ENCODE measurements at places on chromosomes 5 and 9. TPM values are rescaled to one million over a fixed set of nuclear protein-coding genes. Genes with fewer than 3 reads are reported as not detected.

GABRP gene
- not detected for total RNA-seq

- peaks cover 7% of the 10 kb centered on the region for H3K27me3 ChIP-seq
- no peaks in the 10 kb centered on the region for H3K4me1 ChIP-seq
- DNase-seq: no peak
- no peaks in the 10 kb centered on the region for H3K36me3 ChIP-seq
- H3K27ac ChIP-seq: no peak overlapping the region
- no peak overlapping the region for H3K4me3 ChIP-seq
These were observed 130.4 kb downstream of the OLFM1 start for GRCh38 chr9:135217836-135218235.

CDO1 gene
- total RNA-seq: 0.34 TPM

SLC22A4 gene
- total RNA-seq: 1.3 TPM

SPINK1 gene
- total RNA-seq: not detected

DNA sequence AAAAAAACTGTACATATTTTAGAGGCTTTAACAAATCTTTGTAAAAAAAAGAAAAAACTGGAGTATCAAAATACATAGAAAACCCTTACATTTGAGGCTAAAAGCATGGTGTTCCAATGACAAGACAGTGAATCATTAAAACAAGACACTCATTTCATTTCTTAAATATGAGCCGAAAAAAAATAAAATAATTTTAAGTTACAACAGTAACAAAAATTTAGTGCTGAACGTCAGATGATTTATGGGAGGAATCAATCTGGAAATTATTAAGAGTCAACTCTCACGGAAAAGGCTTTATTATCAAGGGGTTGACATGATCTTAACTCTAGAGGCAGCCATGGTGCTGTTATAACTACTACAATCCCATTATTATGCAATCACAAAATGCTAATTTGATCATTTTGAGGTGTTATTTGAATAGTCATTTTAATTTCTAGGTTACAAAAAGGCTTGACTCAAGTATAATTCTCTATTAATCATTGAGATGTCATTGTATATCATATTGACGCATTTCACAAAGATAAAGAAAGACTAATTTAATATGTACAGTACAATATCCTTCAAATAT lies 51.9 kb downstream of the MAPKAP1 start:
- DNase-seq: no peak
- H3K36me3 ChIP-seq: peaks cover 17% of the 10 kb centered on the region
- H3K4me1 ChIP-seq: peaks cover 26% of the 10 kb centered on the region
- no peak overlapping the region for H3K4me3 ChIP-seq
- no peaks in the 10 kb centered on the region for H3K27me3 ChIP-seq

- H3K27me3 ChIP-seq: no peaks in the 10 kb centered on the region
- peak overlapping the region; percentile 68 for H3K4me3 ChIP-seq
- peak; percentile 57 for DNase-seq
- H3K36me3 ChIP-seq: peaks cover 77% of the 10 kb centered on the region
These were observed 9.0 kb downstream of the CD274 start for GRCh38 chr9:5459289-5459829.

- peaks cover 27% of the 10 kb centered on the region for H3K4me1 ChIP-seq
- H3K27me3 ChIP-seq: no peaks in the 10 kb centered on the region
- no peak for DNase-seq
- peaks cover 50% of the 10 kb centered on the region for H3K36me3 ChIP-seq
- no peak overlapping the region for H3K27ac ChIP-seq
These were observed 68.4 kb downstream of the TTC39B start for GRCh38 chr9:15238646-15239045.

DNA sequence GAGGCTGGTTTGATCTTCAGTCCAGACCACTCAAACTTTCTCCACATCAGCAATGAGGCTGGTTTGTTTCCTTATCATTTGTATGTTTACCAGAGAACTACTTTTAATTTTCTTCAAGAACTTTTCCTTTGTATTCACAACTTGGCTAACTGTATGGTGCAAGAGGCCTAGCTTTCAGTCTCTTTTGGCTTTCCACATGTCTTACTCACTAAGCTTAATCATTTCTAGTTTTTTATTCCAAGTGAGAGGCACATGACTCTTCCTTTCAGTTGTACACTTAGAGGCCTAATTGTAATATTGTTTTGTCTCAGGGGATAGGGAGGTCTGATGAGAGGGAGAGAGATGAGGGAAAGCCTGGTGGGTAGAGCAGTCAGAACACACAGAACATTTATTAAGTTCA lies 554.0 kb upstream of the ARRDC3 start:
- H3K27ac ChIP-seq: no peak overlapping the region
- H3K4me1 ChIP-seq: no peaks in the 10 kb centered on the region
- no peak overlapping the region for H3K4me3 ChIP-seq
- no peaks in the 10 kb centered on the region for H3K36me3 ChIP-seq
- no peaks in the 10 kb centered on the region for H3K27me3 ChIP-seq

KCNV2 gene
- not detected for total RNA-seq

DNA sequence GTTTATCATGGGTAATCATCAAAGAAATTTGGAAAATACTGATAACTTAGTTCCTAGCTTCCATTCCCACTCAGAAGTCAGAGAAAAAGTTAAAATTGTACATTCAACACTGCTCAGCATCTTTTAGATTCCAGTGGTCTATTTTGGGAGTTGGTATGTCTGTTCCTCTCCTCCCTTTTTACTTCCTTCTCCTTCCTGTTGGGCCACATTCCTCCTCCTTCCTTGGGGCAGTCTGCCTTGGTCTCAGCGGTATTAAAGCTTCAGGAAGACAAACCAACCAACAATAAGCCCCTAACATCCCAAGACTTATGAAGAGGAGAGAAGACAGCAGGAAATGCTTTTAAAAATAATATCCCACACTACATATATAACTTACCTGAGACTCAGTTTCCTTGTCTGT lies 49.9 kb upstream of the SSBP2 start:
- no peak for DNase-seq
- H3K27ac ChIP-seq: no peak overlapping the region
- peaks cover under 1% of the 10 kb centered on the region for H3K36me3 ChIP-seq
- H3K4me3 ChIP-seq: no peak overlapping the region

GNPDA1 gene
- 55.8 TPM for total RNA-seq

PCDHGA6 gene
- total RNA-seq: 0.10 TPM

DNA sequence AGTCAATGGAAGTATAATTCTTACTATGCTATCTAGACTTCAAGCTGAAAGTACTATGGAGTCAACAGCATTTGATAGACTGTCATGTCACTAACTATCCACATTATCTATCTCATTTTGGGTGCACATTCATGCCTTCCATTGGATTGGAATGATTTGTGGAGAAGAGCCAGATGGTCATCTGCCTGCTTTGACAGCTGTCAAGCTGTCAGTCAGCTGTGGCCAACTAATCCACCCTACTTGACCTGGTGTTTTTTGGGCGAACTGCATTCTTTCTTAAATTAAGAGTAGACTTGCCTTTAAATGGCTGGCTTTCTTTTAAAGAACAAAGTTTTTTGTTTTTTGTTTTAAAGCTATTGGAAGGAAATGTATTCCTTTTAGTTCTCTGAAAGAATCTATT lies 151.5 kb downstream of the DCP2 start:
- no peaks in the 10 kb centered on the region for H3K36me3 ChIP-seq
- H3K4me1 ChIP-seq: no peaks in the 10 kb centered on the region
- no peak for DNase-seq

- H3K4me1 ChIP-seq: peaks cover 10% of the 10 kb centered on the region
- no peak overlapping the region for H3K27ac ChIP-seq
- no peak for DNase-seq
These were observed 7.9 kb upstream of the ANKDD1B start for GRCh38 chr5:75603371-75603770.

TEX48 gene
- total RNA-seq: 1.2 TPM

DNA sequence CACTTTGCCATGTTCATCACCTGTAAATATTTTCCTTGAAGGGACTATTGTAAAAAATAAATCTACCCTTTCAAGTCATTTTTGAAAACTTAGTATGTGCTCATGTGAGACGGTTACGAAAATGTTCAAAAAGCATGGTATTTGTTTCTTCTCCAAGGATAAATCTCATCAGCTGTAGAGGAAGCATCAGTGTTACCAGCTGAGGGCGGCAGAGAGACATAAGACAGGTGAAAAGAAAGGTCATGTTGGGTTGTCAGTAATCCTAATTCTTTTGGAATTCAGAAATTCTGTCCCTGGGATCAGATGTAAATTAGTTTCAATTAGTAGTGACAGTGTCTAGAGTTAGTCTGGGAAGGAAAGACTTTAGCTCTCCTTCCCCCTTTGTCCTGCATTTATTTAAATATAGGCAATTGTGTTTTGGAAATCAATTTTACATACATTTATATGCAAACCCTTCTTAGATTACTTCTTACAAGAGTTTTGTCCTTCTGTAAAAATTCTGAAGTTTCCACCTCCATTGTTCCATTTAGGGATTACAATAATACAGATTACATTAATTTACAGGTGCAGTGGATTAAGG lies 791.9 kb upstream of the CDH6 start:
- H3K4me1 ChIP-seq: no peaks in the 10 kb centered on the region
- no peak for DNase-seq
- no peaks in the 10 kb centered on the region for H3K36me3 ChIP-seq
- H3K27ac ChIP-seq: no peak overlapping the region
- no peaks in the 10 kb centered on the region for H3K27me3 ChIP-seq
- H3K4me3 ChIP-seq: no peak overlapping the region

MELK gene
- total RNA-seq: 68.4 TPM

GRCh38 chr9:123053711-123054110 lies 20.2 kb downstream of the GPR21 start:
- H3K27ac ChIP-seq: no peak overlapping the region
- H3K4me3 ChIP-seq: no peak overlapping the region
- H3K4me1 ChIP-seq: no peaks in the 10 kb centered on the region

ELAVL2 gene
- total RNA-seq: not detected

All from activated CD4-positive, alpha-beta memory T cell treated with anti-CD3 and anti-CD28 coated beads for 36 hours (primary cell).